ENCODE measurements at places on chromosomes 2 and 18.

DNA sequence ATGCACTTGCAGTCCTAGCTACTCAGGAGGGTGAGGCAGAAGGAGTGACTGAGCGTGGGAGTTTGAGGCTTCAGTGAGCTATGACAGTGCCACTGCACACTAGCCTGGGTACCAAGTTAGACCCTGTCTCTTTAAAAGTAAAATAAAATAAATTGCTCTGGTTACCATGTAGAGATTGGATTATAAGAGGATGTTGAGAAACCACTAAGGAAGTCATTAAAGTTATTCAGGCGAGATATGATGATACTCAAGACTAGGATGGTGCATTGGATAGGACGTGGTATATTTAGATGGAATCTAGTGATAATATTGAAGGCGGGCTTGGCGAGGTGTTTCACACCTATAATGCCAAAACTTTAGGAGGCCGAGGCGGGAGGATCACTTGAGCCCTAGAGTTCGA, 50.6 kb downstream of the BMPR2 start:
- no peak for DNase-seq

DNA sequence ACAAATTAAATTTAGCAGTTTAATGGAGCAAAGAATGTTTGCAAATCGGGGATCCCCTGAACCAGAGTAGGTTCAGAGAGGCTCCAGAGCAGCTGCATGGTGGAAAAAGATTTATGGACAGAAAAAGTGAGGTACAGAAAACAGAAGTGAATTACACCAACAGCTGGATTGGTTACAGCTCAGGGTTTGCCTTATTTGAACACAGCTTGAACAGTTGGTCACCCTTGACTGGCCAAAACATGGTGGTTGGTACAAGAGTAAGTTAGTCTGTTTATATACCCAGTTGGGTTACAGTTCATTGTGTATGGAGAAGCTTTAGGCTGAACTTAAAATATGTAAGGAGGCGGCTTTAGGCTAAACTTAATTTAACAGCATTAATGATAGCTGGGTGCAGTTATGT, 5.4 kb upstream of the CDCA7 start:
- no peak for DNase-seq

DNA sequence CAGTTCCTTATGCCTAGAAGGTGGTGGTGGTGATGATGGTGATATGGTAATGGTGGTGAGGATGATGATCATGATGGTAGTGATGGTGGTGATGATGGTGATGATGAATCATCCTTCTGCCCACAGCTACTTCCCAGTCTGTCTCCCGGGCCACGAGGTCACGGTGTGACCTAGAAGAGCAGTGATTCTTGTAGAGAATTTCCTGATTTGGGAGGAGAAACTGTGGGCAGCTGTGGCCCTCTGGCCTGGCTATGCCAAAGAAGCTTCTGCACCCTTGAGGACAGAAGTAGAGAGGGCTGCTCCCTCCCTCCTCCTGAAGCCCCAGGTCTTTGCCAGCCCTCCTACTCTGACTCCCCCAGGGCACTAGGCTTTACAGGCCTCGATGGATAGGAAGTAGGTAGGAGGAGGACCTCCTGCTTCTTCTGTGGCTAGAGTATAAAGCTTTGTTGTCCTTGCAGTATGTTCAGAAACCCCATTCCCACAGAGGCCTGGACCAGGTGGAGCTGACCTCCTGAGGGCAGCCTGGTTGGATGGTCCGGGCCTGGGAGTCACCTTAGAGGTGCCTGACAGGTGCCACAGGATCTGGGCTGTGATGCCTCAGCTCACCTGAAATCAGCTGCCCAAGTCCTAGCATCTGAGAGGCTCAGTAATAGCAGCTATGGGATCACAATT, 57.9 kb upstream of the EPAS1 start:
- DNase-seq, result no peak

- DNase-seq, result no peak
Observed at GRCh38 chr2:184611361-184612085, 13.2 kb downstream of the ZNF804A start.

DNA sequence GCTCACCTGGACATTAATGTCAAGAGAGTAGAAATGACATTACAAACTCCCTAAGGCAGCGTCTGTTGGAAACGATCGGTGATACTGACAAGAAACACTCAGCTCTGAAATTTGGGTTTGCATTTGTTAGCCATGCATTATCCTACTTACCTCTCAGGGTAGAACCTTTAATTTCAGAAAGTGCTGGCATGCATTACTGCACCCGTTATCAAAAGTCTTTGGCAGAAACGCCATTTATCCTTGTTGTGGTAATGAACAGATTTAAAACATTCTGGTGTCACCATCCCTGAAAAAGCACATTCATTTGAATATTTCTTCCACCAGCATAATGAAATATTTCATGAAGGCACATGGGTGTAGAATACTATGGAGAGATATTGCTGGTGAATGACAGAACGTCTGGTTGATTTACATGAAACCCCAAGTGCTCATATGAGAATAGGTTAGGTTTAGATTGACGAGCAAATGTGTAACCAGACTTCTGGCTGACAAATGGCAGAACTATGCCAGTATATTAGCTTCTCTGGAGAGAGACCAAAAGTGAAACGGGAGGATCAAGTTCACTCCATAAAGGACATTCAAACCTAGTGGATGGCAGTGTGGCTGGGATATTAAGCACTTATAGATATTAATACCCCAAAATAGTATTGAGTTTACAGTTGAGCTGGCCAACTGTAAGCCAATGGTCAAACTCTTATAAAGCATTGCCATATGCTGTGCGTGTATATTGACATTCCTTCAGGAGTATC, 53.5 kb upstream of the ITGB6 start:
- no peak for DNase-seq

- no peak for DNase-seq
Observed at GRCh38 chr2:106816974-106817373, 69.0 kb downstream of the ST6GAL2 start.

DNA sequence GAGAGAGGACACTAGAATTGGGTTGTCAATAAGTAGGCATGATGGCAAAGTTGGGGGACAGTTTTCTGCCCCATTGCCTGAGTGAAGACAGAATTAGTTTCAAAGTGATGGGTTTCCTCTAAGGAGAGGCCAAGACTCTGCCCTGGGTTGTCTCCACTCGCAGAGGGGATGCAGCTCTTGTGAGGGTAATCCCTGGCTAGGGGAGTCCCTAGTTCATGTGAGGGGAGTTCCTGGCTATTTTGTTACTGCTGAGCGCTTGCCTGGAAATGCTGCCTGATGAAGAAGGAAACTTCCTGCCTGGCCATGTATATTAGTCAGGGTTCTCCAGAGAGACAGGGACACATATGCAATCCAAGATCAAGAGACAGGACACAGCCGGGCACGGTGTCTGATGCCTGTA, 501.5 kb downstream of the BCL11A start:
- DNase-seq, result no peak

- no peak for DNase-seq
Observed at GRCh38 chr2:139626128-139626527, 845.9 kb upstream of the NXPH2 start.

GRCh38 chr18:13232971-13233786, 14.6 kb downstream of the LDLRAD4 start:
- no peak for DNase-seq

DNA sequence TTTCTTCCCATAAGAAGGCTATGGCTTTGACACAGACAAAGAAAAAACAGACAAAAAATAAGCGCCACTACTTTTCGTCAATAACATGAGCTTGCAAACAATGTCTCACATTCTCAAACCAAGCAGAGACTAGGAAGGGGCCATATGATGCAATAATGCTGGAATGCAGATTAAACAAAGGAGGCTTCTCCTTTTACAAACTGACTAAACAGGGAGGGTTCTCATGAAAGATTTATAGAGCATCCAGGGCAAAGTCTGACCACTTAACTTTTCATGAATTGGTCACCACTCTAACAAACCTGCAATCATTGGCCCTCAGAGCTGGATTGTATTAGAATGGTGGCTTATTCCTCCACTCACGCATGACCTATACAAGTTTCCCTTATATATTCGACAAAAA, 663.3 kb upstream of the CHAC2 start:
- no peak for DNase-seq

GRCh38 chr2:126645211-126645618, 10.7 kb upstream of the GYPC start:
- DNase-seq, result no peak

GRCh38 chr18:13542520-13542847, 183.9 kb downstream of the FAM210A start:
- no peak for DNase-seq

DNA sequence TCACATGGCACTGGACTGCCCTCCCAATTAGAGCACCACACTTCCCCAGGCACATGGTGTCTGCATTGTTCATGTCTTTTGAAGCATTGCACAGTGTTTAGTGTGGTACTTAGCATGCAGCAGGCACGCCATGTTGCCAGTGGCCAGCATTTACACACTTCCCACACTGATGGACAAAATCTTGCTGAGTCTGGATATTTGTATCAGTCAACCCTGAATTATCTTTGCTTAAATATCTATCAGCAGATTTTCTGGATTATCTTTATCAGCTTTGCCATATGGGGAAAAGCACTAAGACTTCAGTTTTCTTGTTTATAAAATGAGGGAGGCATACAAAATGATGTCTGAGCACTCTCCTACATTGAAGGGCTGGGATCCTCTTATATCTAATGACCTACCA, 416.0 kb upstream of the MMADHC start:
- no peak for DNase-seq

DNA sequence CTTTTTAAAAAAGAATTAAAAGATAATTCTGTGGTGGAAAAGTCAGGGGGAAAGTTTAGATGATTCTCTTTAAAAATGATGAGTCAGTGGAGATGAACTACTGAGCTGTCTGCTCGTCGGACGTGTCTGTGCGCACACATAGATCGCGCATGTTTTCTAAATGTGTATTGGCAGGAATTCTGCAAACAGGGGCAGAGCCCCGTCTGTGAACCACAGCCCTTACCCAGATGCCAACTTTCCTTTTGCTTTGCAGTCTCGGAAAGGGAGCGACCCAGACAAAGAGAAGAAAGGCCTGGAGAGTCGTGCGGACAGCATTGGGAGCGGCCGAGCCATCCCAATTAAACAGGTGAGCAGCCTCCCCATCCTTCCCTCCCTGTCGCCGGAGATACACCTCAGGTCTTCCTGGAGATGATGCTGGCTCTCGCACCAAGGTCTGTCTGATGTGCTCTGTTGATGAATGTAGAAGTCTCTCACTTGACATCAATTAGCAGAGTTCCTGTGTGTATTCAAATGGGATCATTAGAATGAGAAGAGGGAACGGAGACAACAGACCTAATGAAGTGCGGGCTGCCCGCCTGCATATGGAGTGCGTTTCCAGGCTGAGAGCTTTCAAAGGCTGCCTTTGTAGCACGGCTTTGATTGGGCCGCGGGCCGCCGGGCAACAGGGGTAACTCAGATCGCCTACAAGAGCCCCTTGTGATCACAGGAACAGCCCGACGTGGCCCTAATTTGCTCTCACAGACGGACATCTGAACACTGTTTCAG, 313.3 kb downstream of the AGAP1 start:
- no peak for DNase-seq

GRCh38 chr2:53874401-53874950, 14.7 kb upstream of the GPR75 start:
- DNase-seq, result no peak

DNA sequence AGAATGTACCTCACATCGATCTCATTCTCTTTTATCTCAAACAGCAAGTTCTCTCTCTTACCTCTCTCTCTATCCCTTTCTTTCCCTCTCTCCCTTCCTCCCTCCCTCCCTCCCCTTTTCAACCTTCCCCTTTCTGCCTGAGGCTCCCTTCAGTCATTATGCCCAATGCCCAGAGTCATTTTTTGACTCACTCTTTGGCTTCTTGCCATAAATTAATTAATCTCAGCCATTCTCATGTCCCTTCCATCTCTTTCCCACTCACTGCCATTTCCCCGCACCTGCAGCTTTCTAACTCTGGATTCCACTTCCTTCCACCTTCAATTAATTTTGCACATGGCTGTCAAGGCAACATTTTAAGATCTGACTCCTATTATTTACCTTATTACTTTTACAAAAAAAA, 60.1 kb downstream of the EVA1A start:
- no peak for DNase-seq

DNA sequence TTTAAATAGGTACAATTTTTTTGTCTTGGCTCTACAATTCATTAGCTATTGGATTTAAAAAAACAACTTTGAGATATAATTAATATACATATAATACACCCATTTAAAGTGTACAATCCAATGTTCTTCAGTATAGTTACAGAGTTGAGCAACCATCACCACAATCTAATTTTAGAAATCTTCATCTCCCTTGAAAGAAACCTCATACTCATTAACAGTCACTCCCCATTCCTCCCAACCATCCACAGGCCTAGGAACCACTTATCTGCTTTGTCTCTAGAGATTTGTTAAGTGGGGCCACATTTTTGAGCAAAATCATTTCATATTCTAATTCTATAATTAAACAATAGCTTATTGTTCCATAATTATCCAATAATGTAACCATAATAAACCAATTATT, 32.6 kb downstream of the MRPL33 start:
- DNase-seq, result no peak

DNA sequence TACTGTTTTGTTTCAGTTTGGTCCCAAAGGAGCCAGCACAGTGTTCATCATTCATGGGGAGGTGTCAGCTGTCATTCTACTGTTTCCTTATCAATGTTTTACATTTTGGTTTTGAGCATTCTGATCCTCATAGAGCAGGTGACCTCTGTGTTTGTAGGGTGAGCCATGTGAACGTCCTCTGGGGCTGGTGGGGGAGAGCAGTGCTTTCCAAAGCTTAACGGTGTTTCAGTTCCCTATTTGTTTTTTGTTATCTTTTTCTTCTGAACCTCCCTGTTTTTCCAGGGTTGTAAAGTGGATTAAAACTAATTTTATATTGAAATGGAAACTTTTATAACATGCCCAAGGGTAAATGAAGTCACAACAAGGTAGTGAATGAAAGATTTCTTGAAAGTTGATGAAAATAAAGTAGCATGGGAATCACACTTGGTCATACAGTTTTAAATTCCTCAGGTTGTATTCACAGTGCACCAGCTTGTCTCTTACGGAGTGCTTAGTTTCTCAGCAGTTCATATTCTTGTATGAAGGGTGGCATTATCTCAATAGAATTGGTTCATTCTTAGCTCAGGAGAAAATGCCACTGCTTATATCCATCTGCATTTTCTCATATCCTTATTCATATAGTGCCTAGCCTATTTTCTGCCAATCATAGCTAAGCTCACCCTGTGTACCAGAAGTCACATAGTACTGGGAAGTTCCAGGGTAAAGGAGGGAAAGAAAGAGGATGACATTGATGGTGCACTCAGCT, 54.5 kb downstream of the MAP4K4 start:
- no peak for DNase-seq

- no peak for DNase-seq
Observed at GRCh38 chr2:98378901-98379300, 32.6 kb downstream of the CNGA3 start.

- DNase-seq, result no peak
Observed at GRCh38 chr2:151845884-151846283, 17.7 kb upstream of the ARL5A start.

DNA sequence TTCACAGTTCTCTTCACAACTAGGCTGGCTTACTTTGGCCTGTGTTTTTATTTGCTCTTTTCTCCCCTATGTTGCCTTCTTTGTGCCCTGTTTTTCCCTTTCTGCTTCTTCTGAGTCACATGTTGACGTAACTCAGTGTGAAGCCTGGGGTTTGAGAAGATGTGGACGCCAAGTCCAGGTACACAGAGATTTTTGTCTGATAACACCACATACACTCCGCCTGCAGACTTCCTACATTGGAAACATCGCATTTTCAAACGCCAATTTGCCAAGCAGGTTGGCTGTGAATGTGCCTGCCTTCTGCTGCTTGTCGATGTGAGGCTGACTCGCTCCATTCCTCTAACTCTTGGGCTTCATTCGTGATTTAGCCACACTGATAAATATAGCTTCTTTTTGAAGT, 62.6 kb upstream of the FN1 start:
- DNase-seq, result no peak
